Hematopoietic multipotent progenitor cell treated with erythropoietin and hydrocortisone succinate and interleukin-3 and kit ligand, for 4 days (in vitro differentiated cells): ENCODE measurements at places on chromosomes 4 and X.
A peak's percentile ranks its signal among the peaks of the same experiment; 100 is the strongest.

- DNase-seq = no peak
Measured at GRCh38 chrX:7143076-7143475, 4.4 kb upstream of the STS start.

GRCh38 chrX:45479196-45479834 is 278.6 kb upstream of the DIPK2B start:
- no peak for DNase-seq

DNA sequence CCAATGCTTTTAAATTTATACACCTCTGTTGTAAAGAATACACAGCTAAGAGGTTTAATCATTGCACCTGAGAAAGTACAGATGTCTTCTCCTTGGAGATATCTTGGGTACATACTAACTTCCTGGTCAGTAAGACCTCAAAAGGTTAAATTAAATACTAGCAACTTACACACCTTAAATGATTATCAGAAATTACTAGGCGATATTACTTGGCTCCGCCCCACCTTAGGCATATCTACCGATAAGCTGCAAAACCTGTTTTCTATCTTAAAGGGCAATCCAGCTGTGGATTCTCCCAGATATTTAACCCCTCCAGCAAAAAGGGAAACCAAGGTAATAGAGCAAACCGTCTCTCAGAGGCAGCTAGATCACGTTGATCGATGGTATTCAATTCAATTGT is 819.4 kb downstream of the FAM133A start:
- no peak for DNase-seq

GRCh38 chr4:84697159-84697558 is 114.2 kb downstream of the CDS1 start:
- no peak for DNase-seq

GRCh38 chr4:14583331-14583730 is 418.9 kb upstream of the CPEB2 start:
- no peak for DNase-seq

GRCh38 chr4:182695009-182695408 is 222.2 kb downstream of the DCTD start:
- DNase-seq = no peak

GRCh38 chr4:114072781-114073180 is 93.3 kb upstream of the ARSJ start:
- no peak for DNase-seq

DNA sequence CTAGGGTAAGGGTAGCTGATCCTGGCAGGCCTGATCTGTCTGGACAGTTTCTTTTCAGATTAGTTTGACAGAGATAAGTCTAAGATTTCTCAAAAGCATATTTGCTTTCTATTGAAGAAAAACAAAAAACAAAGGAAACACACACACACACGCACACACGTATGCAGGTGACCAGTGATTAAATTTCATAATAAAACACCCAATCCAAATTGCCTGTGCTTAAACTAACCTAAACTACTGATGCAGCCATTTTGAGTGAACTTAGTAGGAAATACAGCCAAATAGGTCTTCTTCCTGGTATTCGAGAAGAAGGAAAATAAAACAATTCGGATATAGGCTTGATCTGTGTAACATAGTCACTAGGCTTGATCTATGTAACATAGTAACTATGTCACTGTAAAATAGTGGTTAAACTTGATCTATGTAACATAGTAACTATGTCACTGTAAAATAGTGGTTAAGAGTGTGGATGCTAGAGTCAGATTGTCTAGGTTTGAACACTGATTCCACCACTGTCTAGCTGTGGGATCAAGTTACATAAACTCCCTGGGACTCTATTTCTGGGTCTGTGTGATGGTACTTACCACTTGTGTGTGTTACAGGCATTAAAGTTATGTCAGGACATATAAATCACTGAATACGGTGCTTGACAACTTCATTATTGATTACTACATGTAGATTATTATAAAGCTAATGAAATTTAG is 9.8 kb upstream of the CCNG2 start:
- no peak for DNase-seq

GRCh38 chr4:171948038-171948437 is 134.8 kb downstream of the GALNTL6 start:
- DNase-seq = no peak

- peak; percentile 62 for DNase-seq
Measured at GRCh38 chr4:26076000-26076587, 162.1 kb downstream of the SMIM20 start.

DNA sequence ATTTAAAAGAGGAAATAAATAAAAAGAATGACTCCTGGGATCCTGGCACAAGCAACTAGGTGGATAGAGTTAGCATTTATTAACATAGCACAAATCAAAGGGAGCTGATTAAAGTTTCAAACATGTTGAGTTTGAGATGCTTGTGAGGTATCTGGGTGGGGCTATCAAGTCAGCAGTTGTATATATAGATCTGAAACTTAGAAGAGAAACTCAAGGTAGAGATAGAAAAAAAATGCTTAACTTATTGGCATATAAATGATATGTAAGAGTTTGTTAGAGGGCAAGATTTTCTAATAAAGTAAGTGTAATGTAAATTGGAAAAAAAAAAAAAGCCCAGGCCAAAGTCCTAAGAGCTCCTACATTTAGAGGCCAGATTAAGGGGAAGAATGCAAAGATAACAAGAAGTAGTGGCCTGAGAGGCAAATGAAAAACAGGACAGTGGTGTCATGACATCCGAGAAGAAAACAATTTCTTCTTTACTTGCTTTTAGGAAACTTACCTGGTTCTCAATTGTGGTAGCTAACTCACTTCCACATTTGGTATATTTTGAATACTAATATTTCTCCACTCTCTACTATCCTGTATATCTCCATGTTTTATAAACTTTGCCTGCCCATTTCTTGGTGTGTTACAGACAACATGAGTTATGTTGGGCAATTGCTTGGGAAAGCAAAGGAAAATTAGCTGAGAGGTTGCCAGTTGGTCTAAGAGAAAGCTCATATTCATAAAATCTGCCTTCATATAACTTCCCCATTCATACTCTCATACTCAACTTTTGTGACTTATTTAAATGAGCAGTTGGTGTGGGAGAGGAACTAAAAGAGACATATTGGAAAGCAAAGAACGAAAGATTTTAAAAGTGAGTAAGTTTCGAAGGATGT is 169.2 kb downstream of the PARM1 start:
- no peak for DNase-seq

GRCh38 chr4:147994491-147995385 is 262.9 kb downstream of the ARHGAP10 start:
- no peak for DNase-seq

- no peak for DNase-seq
Measured at GRCh38 chr4:70613306-70614183, 15.0 kb upstream of the ENAM start.

- DNase-seq = peak; percentile 89
Measured at GRCh38 chr4:113837397-113837796, 75.9 kb upstream of the CAMK2D start.

- no peak for DNase-seq
Measured at GRCh38 chr4:25950461-25951389, 36.7 kb downstream of the SMIM20 start.

GRCh38 chr4:148852092-148852699 is 410.0 kb upstream of the NR3C2 start:
- no peak for DNase-seq
